Inflammatory macrophage (primary cell): ENCODE measurements at places on chromosomes 1 and 21.

GRCh38 chr1:248918131-248918530 lies 12.1 kb downstream of the PGBD2 start:
- DNase-seq, result no peak

DNA sequence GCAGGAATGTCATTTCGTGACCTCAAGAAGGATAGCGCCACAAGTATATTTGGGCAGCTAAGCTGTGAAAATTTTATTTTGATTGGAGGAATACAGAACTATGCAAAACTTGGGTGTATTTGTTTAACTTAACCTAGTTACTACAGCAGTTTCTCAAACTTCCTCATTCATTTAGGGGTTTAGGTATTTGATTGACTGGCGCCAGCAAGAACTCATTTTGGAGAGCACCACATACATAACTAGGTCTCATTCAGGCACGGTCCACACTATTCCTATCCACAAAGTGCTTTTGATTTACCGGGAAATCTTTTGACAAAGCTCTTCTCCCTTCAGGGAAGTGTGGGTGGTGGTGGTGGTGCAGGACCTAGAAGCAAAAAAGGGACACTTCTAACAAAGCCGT lies 155.1 kb upstream of the NRIP1 start:
- DNase-seq, result peak; percentile 32

DNA sequence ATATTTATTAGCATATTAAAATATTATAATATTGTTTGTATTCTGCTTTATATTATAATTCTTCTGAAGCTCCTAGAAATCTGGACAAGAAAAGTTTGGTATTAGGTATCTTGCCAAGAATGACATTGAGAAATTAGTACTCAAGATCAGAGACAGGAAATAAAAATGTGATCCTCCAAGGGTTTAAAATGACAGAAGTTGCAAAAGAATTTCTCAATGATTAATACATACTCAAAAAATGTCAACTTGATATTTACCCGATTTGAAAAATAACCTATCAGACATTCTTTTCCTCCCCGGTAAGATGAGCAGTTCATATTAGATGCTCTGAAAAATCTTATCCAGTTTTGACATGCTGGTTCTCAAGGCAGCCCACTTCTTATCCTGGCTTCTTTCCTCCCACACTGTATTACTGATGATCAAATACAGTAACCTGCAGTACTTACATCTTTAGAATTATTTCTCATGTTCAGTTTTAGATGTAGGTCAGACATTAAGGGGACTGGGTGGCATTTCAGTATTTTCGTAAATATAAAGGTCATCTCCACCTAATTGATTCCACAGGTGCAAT lies 55.3 kb downstream of the CACHD1 start:
- DNase-seq, result no peak

DNA sequence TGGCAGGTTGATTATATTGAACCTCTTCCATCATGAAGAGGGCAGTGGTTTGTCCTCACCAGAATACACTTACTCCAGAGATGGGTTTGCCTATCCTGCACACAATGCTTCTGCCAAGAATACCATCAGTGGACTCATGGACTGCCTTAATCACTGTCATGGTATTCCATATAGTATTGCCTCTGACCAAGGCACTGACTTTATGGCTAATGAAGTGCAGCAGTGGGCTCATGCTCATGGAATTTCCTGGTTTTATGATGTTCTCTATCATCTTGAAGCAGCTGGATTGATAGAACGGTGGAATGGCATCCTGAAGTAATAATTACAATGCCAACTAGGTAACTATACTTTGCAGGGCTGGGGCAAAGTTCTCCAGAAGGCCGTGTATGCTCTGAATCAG lies 16.6 kb upstream of the GBP6 start:
- DNase-seq, result no peak

- no peak for DNase-seq
Measured at GRCh38 chr1:60037669-60038068, 35.9 kb downstream of the C1orf87 start.

GRCh38 chr1:79497193-79497773 lies 490.8 kb upstream of the ADGRL4 start:
- peak; percentile 7 for DNase-seq

DNA sequence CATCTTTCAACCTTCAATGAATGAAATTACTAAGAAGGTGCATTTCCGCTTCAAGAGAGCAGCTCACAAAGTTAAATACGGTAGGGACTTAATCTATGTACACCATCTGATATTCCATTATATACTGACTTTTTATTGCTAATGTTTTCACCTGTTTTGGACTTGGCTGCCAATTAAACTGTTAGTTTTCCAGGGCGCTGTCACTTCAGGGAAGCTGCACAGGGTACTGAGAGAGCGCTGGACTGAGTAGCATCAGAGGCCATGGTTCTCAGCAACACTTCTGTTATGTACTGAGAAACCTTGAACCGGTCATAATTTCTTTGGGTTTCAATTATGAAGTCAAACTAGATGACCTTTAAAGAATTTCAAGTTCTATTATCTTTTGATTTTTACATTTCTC lies 8.2 kb downstream of the SSX2IP start:
- DNase-seq, result no peak

DNA sequence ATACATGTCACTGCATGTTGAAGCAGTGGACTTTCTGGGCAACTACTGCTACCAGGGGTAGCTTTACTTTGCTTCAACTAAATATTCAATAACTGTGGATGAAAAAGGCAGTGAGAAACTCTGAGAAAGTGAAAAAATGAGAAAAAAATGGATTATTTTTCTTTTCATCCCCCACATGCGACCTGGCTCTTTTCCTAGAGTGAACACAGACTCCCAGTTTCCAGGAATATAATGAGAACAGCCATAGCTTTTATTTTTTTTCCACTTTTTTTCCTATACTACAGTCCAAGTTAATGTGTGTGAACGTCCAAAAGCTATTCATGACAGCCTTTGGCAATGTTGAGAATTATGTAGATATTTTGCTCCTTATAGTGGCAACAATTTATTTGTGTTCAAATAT lies 230.4 kb downstream of the DNM3 start:
- DNase-seq, result no peak

- no peak for DNase-seq
Measured at GRCh38 chr1:173355281-173356031, 121.7 kb upstream of the PRDX6 start.

DNA sequence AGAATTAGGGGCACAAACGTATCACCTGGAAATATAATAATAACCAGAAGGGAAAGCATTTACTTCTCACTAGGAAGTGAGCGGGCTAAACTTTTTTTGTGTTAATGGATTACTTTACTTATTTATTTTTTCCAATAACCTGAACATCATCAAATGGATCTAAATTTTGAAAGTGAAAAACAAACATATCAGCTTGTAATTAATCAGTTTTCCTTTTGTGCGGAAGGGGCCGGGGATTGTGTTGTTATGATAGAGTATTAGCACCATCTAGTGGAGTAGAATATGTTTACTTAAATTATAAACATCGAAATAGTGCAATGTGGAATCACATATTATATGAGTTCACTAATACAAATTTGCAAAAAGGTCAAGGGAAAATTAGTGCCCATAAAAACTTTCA lies 9.0 kb downstream of the CFH start:
- peak; percentile 8 for DNase-seq

DNA sequence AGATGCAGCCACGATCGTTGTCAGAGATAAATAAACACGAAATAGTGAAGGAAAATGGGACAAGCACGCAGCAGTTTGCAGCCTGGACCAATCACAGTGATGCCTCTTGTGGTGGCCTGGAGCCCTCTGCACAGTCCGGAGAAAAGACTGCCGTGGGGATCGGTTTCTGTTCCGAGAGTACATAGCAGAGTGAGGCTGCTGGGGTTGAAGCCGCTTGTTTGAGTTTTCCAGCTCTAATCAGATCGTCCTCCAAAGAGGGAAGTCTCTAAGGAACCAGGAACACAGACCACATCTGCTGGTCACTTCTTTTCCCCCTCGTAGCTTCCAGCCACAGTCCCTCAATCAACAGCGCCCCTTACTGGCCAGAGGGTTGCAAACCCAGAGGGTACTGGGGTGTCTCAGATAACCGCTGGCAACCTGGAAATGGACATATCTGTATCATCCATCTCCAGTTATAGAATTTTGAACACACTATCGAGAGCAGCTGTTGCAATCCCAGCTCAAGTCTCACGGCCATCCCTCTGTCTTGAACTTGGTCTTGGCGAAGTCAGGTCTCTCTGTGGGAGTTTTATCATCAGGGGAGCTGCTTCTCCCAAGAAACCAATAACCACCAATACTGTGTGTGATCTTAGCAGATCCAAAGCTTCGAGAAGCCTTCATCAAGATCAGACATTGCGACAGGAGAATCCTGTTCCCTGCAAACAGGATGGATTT lies 57.4 kb downstream of the OLIG1 start:
- peak; percentile 88 for DNase-seq

DNA sequence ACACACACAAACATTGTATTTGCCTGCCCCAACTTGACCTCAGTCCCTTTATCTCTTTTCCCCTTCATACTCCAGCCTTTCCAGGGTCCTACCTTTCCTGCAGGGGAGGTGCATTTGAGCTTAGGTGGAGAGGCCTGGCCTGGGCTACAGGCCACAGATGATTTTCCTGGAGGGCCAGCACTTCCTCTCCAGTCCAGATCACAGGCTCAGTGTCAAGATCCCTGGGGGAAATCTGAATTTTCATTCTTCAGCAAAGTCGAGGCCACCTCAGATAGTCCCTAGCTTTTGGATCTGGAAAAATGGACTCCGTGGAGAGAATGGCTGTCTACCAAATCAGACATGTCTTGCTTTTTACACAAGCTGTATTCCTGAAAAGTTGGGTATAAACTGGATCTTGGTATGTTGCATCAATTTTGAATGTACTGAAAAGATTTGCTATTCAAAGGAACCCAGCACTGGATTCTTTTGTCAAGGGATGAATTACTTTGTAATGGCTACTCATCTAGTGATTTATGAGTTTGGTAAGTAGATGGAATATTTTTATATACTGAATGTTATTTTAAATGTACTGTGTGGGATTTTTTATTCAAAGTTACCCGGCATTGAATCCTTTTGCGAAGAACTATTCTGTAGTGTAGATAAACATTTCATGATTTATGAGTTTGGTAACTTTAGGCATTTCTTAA lies 78.7 kb downstream of the DDR2 start:
- DNase-seq, result no peak

GRCh38 chr1:84300501-84300900 lies 1.0 kb upstream of the SAMD13 start:
- DNase-seq, result no peak

DNA sequence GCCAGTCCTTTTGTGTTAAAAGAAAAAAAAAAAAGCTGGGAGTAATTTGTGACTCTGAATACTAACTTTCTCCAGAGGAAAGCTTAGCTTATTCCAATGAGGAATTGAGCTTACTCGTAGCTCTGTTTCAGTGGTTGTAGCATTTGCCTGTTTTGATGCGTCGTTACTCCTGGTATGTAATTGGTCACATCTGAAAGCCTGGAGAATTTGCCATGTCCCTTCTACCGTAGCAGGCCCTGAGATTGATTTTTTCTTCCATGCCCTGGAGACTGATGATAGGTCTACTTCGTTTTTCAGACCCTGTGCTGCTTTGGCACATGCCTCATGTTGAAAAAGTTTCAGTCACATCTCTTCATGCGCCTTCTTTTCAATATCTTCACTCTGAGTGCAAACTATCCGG lies 1103.0 kb downstream of the PLA2G4A start:
- DNase-seq, result no peak

GRCh38 chr21:28229814-28230213 lies 762.9 kb downstream of the LTN1 start:
- DNase-seq, result peak; percentile 63

GRCh38 chr1:26583646-26584485 lies 54.3 kb downstream of the RPS6KA1 start:
- DNase-seq, result peak; percentile 48

- no peak for DNase-seq
Measured at GRCh38 chr1:159877695-159878444, 15.4 kb upstream of the VSIG8 start.

- no peak for DNase-seq
Measured at GRCh38 chr1:229537894-229538293, 20.6 kb downstream of the ABCB10 start.

GRCh38 chr1:22045604-22046228 lies 6.8 kb upstream of the CDC42 start:
- no peak for DNase-seq

DNA sequence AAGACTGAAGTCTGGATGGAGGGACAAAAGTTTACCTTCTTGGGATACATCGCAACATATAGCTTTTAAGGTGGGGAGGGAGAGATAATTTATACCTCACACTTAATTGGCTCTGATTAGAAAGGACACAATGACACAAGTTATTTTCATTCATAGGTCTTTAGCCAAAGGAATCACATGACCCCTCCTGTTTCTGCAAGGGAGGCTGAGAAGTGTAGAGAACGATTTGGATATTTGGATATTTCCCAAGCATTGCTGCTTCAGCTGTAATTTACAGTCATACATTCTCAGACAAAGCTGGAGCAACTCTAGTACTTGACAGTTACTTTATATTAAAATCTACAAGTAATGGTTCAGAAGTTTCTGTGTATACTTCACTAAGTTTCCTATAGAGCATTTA lies 24.2 kb downstream of the DAP3 start:
- DNase-seq, result no peak

DNA sequence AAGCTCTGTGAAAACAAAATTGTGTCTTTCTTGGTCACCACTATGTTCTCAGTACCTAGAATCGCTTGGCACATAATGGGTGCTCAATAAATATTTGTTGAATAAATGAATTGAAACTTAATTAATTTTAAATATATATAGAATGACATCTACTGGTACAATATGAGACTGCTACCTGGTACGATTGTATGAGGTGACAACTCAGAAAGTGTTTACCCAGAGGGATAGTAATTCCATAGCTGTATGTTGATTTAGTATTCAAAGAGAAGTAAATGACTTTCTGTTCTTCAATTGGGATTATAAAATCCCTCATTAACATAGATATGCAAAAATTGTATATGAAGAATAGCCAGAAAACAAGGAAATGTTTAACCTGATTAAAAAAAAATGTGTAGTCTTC lies 128.7 kb downstream of the RPS6KC1 start:
- no peak for DNase-seq
